Vagina (tissue), 2 donors: ENCODE measurements at places on chromosomes 4 and X. TPM values are rescaled to one million over a fixed set of nuclear protein-coding genes. Genes with fewer than 3 reads are reported as not detected.

DNA sequence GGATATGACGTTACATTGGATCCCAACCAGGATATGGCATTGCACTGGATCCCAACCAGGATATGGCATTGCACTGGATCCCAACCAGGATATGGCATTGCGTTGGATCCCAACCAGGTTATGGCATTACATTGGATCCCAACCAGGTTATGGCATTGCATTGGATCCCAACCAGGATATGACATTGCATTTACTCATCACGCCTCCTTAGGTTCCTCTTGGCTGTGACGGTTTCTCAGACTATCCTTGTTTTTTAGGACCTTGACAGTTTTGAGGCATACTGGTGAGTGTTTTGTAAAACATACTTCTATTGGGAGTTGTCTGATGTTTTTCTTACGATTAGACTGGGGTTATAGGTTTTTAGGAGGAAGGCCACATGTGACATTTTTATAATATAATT lies 5.4 kb upstream of the ACSL1 start:
- H3K36me3 ChIP-seq: no peaks in the 10 kb centered on the region
- DNase-seq: no peak

- no peak for DNase-seq
- H3K36me3 ChIP-seq: no peaks in the 10 kb centered on the region
- H3K4me1 ChIP-seq: no peaks in the 10 kb centered on the region
Observed at GRCh38 chrX:20452487-20452886, 185.8 kb upstream of the RPS6KA3 start.

- H3K4me3 ChIP-seq: no peak within 1 kb of the TSS
- H3K36me3 ChIP-seq: no peaks in the 10 kb centered on the region
- no peaks in the 10 kb centered on the region for H3K4me1 ChIP-seq
- H3K27me3 ChIP-seq: no peaks in the 10 kb centered on the region
- DNase-seq: no peak
Observed at GRCh38 chrX:101385795-101386541, at the start of gene BTK. Gene BTK (minus strand): TSS chrX:101386191. CDS start chrX:101375284, 10,907 bp downstream.

- no peaks in the 10 kb centered on the region for H3K36me3 ChIP-seq
- H3K27ac ChIP-seq: no peak overlapping the region
- DNase-seq: no peak
Observed at GRCh38 chrX:30589146-30589888, 11.8 kb upstream of the TASL start.

Gene FGFR3
- 96.5 TPM for total RNA-seq

Gene ZCCHC13
- total RNA-seq: not detected
